Stimulated activated CD4-positive, alpha-beta T cell treated with anti-CD3 and anti-CD28 coated beads, Interleukin-12 subunit alpha, Interleukin-12 subunit beta, amount 100 ng/mL, for 24 hours (primary cell): ENCODE measurements at places on chromosomes 1 and 21.
A peak's percentile ranks its signal among the peaks of the same experiment; 100 is the strongest.

DNA sequence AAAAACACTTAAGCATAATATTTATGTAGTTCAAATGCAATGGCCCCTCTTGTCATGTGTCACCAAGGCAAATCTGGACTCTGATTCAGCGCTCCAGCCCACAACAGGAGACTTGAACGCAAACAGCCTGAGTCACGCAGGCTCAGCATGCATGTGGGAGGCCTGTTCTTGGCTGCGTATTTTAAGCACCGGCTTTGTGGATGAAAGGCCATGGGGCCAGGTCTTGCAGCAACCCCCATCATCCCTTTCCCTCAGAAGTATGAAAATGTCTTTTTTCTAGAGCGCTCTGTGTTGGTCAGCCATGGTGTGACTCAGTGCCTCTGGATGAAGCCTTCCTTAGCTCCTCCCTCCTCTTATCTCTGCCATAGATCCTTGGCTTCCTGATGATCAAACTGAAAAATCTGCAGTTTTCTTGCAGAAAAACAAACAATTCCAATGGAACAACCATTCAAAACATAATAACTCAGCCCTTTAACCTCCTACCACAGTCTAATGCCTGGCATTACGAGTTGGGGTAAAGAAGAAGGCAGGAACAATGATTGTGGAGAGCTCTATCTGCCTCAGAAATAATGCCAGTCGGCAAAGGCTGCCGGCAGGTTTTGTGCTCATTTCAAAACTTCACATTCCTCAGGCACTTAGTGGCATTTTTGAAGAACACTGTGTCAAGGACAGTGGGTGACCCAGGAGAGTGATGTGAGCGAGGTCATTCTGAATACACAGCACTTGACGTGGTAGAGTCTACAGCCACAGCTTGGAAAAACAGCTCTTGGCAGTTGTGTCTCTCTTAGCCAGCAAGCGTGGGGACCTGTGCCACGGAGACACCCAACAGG lies 167.5 kb downstream of the CLIC6 start:
- DNase-seq, result peak; percentile 17

DNA sequence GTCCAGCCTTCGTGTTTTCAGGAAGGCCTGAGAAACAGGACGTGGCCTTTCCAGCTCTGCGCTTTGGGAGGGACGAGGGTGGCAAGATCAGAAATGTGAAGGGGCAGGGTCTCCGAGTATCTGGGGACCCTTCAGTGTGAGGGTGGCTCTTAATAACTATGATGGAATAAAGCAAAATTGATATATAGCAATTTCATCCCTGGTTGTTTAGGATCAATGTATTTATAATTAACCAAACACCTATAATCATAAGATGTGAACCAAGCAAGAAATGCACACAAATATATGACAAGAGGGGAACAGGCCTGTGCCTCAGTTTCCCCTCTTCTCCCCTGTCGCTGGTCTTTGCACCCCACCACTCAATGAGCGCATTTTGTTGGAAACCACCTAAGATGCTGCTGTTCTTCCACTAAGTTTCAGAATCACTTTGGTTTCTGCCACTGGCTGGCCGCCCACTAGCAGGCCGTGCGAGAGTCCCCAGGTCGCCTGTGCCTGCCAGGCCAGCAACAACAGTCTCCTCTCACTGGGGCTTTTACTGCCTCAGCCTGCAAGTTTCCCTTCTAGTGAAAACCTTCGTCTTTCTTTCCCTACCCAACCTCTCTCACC lies 36.6 kb downstream of the UBASH3A start:
- DNase-seq, result no peak

DNA sequence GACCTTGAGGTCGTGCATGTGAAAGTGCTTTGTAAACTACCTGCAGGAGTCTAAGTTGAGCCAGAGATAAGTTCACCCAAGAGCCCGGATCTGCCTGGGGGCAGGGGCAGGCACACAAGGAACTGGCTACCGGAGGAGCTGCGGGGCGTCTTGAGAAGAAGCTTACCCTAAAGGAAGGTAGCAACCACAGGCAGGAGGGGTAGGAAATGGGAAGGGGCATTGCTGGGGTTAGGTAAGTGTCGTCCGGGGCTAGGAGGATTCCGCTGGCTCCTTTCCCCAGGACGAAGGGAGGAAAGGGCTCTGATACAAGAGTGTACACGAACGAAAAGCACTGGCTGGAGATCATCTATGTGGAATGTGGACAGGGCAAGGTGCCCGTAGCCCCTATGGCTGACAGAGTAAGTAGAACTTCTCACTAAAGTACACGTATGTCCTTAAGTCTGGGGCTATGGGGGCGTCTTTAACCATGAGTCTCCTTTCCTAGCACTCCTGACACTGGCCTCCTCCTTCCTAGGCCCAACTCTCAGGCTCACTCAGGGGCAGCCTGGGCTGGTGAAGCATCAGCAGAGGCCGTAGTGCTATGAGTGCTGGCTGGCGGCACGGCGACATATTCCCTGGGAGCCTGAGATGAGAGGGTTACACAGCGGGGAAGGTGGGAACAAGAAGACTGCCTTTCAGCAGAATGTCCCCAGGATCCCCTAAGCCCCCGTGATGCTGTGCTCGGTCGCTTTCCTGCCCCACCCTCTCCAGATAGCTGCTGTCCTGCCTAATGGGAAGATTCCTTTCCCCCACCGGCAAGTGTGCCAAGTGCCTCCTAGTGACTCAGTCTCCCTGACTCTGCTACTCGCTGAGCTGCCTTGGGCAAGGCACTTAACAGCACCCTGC lies 9.1 kb upstream of the GALNT2 start:
- DNase-seq, result no peak

- no peak for DNase-seq
Measured at GRCh38 chr1:6271554-6271953, 10.7 kb upstream of the GPR153 start.

- no peak for DNase-seq
Measured at GRCh38 chr1:229108598-229109201, 162.2 kb upstream of the RAB4A start.

- no peak for DNase-seq
Measured at GRCh38 chr21:42040411-42041180, 30.4 kb upstream of the ZBTB21 start.

DNA sequence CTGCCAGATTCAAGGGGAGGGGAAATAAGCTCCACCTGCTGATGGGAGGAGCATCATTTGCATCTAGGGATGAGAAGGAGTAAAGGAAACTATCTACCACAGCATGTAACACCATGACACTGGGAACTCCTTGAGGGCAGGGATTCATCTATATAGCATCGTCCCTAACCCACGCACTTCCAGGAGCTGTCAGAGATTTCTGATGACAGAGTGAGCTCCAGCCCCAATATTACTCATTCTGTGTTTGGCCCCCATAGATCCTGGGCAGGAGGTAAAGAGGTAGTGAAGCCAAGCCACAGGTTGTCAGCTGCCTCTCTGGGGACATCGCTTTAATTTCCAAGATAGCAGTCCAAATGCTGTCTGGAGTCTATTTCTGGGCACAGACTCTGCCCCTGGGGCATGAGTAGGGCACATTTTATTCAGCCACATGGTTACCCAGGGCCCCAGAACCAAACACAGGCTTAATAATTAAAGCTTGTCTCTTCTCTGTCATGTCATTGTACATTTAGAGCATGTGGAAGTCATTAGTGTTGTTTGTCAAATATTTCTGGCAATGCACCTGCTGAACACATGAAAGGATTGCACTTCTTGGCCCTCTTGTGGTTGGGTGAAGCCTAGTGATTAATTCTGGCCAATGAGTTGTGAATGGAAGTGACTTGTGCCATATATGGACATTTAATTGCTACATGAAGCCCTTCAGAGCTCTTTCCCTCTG lies 105.9 kb upstream of the POU3F1 start:
- no peak for DNase-seq

DNA sequence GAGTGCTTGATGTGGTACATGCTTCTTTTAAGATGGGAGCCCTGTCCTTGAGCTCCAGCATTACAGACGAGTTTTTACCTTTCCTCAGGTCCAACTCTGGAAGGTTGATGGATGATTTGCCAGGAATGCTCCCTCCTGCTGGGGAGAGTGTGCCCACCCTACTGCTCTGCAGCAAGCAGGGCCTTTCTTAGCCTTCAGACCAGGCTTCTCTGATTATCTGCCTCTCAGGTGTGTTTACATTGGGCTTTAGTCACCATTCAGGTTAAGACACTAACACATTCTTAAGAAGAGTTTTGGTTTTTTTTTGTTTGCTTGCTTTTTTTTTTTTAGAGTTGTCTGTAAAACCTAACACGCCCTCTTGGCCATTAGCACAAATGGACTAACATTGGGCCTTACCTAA lies 301.8 kb downstream of the KCNT2 start:
- no peak for DNase-seq

DNA sequence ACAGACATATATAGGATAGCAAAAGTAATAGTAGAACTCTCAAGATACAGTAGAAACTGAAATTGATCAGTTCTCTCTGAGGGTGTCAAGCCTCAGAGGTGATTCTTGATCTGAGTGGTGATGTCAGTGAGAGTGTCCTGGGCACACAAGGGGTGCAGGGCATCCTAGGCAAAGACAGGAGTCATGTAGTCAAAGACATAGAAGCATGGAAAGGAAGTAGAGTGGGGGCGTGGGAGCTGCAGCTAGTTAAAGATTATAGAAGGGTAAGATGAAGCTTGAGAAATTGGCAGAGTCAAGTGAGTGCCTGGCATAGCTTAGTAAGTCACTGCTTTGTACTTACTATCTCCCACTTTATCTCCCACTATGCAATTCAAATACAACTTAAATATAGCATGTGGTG lies 22.8 kb downstream of the CDC7 start:
- DNase-seq, result no peak

DNA sequence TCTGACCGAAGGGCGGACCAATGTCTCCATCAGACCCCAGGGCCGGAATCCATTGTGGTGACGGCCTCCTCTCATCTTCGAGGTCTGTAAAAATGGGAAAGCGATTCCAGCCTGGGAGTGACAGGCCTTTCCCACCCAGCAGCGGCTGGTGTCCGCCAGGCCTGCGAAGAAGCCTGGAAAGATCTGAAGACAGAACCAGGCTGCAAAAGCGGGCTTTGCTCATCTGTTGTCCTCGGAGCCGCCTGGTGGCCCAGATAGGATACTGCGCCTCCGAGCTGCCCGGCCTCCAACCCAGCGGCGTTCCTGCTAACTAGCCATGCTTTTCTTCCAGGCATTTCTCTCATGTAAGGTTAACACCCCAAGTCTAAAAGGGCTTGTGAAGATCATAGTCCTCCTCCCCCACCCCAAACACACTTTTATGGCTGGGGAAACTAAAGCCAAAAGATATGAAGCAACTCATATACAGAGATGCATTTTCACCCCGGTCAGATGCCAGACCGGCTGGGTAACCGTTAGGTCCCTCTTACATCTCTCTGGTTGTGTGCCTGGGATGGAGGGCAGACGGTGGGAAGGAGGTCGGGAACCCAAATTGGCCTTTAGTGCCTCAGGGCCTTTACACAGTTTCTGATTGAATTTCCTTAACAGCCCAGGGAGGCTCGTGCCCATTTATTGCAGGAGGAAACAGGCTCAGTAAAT lies 1.9 kb upstream of the DHRS3 start:
- peak; percentile 71 for DNase-seq

- DNase-seq, result no peak
Measured at GRCh38 chr1:222373831-222374602, 173.9 kb downstream of the HHIPL2 start.

- no peak for DNase-seq
Measured at GRCh38 chr1:215477632-215478031, 89.5 kb upstream of the KCTD3 start.

GRCh38 chr1:117659550-117660270 lies 53.9 kb downstream of the TENT5C start:
- DNase-seq, result no peak

- no peak for DNase-seq
Measured at GRCh38 chr1:23224739-23225648, 7.7 kb upstream of the HTR1D start.

DNA sequence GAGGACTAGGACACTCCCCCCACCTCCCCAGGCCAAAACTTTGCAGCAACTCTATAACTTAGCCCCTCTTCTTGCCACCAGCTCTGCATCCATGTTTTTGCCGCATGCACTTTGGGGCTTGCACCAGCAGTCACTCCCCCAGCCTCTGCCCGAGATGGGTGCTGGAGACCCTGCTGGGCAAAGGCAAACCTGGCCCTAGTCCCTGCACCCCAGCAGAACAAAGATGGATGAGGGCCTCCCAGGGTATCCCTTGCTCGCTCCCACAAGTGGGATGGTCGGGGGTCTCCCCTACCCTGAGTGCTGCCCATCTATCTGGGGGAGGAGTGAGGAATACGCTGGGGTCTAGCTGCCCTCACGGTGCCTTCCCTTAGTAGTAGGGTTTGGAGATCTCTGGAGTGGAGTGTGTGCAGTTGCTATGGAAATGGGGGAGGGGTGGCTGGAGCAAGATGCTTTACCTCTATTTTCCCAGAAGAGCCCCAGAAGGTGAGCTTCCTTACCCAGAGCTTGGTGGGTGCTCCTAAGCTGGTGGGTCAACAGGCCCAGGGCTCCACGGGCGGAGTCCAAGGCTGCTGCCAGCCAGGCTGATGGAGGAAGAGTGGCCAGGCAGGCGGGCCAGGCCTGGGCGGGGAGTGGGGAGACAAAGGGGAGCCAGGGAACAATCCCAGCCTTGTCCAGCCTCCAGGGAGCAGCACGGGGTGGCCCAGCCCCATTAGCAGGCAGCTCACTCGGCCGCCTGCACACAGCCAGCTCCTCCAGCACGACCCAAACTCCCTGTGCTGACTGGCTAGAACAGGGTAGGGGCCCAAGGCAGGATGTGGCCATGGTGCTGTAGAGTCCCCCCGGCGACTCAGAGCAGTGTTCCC lies at the start of gene PAQR6:
PAQR6 (minus strand) TSS at position 597 of the 863 bp plus-strand sequence. CDS start 1,325 bp downstream, outside the sequence.
- DNase-seq, result no peak

DNA sequence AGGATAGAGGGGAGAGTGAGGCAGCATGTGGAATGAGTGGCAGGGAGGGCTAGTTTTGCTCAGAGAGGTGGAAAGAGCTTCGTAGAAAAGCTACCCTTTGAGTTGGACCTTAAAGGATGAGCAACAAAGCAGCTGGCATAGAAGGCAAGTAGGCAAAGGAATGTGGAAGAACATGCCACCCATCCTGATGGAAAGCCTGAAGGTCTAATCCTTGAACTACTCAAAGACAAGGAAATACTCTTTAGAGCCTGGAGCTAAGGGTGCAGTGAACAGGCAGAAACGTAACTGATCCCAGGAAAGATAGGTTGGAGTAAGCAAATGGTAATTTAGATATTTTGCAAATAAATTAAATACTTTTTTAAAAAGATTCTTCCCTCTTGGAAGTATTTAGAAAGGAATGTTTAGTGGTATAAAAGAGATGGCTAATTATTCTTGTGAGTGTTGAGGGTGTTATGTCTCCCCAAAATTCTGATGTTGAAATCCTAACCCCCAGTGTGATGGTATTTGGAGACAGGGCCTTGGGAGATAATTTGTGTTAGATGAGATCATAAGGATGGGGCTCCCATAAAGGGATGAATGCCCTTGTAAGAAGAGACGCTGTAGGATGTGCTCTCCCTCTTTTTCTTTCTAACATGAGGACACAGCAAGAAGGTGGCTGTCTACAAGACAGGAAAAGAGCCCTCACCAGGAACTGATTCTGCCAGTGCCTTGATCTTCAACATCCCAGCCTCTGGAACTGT lies 308.1 kb upstream of the RUNX1 start:
- no peak for DNase-seq
